Fibroblast of lung (primary cell): ENCODE measurements at places on chromosomes 6 and 20. TPM values are rescaled to one million over a fixed set of nuclear protein-coding genes. Genes with fewer than 3 reads are reported as not detected.
A peak's percentile ranks its signal among the peaks of the same experiment; 100 is the strongest.

- no peak for DNase-seq
Observed at GRCh38 chr6:148545901-148546300, 200.9 kb upstream of the UST start.

GRCh38 chr20:53828682-53829254, 235.1 kb upstream of the ZNF217 start:
- DNase-seq: peak; percentile 93

DNA sequence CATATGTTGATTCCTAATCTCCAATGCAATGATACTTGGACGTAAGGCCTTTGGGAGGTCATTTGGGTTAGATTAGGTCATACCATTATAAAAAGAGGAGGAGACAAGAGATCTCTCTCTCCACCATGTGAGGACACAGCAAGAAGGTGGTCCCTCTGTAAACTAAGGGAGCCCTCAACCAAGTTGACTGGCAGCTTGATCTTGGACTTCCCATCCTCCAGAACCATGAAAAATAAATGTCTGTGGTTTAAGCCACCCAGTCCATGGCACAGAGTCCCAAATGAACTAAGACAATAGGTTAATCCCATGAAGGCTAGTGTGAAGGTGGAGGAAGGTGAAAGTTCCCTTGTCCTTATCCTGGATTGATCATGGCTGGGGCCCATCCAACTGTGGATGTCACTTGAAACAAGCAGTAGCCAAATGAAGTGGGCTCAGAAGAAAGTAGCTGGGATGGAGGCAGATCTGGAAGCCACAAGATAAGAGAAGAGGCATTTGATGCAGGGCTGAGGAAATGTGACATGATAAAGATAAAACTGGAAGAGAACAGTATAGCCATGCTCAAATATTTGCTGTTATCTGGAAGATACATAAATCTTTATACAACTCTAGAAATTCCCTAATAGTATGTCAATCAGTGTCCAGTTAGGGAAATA, 99.9 kb downstream of the BANF2 start:
- DNase-seq: no peak

Gene PHACTR3
- not detected in 2 replicates for total RNA-seq

DNA sequence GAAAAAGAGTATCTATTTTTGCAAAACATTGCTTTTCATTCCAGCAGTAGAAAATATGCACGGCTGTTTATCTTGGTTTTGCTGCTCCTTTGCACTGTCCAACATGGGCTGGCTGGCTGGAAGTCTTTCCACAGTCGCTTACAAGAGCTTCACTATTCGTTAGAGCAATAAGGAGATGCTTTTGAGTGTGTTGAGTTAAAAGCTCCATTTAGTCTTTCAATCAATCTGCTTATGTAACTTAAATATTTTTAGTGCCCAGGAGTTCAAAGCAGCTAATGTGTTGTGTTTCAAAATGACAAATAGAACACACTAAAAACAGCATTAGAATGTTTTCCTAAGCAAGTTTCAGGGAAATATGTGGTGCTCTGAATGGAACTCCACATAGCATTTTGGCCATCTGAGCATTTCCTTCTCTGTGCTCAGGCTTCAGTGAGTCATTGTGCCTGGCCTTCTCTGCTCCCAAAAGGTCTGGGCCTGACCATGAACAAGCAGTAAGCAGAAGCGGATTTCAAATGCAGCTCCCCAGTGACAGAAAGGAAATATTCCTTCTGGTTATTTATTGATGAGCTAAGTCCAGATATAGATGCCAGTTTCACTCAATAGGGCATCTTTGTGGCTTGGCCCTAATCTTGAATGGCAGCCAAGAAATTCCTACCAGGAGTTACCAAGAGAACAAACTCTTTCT, 580.3 kb downstream of the TENT5A start:
- peak; percentile 89 for DNase-seq

Gene PSORS1C2
- total RNA-seq: not detected in 2 replicates

DNA sequence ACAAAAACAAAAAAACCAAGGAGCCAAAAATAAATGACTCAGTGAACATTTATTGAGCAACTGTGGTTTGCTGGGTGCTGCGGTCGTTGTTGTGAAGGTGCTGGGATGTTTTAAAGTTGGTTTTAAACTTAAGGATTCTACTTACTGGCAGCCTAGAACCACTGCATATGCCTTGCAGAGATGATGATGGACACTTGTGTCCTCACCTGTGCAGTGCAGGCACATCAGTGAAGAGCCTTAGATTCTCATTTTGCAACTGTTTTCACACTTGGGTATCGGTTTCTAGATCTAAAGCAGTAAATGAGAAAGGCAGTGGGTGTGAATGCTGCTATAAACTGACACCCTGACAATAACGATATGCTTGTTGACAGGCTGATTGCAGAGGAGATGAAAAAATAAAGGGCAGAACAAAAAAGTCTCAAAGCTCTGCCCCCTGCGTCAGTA, 68.8 kb downstream of the UTRN start:
- DNase-seq: no peak

GRCh38 chr20:48789781-48790472, 37.9 kb downstream of the PREX1 start:
- DNase-seq: no peak

Gene CAP2
- total RNA-seq: 2.6 and 8.6 TPM in 2 replicates

DNA sequence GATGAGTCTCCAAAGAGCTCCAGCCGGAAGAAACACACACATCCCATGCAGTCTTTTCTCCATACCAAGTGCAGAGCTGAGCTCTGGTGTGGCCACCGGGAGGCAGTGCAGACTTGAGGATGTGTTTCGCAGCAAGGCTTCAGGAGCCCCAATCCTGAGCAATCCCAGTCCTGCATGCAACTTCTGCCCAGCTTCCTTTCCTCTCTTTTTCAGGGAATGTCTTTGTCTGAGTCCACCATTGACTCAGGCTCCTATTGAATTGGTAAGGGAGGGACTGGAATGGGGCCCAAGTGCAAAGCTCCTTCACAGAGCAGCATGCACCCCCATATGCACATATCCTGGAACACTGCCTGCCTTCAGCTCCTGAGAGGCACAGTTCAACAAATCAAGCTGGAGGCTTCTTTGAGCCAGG, 50.5 kb upstream of the ASIP start:
- peak; percentile 79 for DNase-seq

GRCh38 chr20:10660661-10661060, 13.1 kb downstream of the JAG1 start:
- DNase-seq: no peak

- no peak for DNase-seq
Observed at GRCh38 chr20:48069596-48069995, 284.3 kb upstream of the SULF2 start.

Gene CST2
- total RNA-seq: not detected in 2 replicates

GRCh38 chr6:157649311-157650260, 173.5 kb upstream of the SNX9 start:
- DNase-seq: no peak

Gene MYB
- total RNA-seq: under 0.01 TPM in 1 of 2 replicates, not detected in the other

DNA sequence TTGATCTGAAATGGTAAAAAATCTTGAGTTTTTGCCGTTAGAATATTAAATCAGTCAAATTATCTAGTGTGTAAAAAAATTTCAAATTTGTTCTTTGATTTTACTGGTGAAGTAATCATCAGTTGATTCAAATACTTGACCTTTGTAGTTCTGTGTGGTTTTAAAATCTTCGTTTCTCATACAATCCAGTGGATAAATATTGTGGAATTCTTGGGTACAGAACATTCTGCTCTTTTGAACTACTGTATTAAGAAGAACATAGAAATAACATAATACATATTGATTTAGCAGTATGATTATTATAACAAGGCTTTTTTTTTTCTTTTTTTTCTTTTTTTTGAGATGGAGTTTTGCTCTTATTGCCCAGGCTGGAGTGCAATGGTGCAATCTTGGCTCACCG, 491.8 kb downstream of the CD109 start:
- DNase-seq: no peak

DNA sequence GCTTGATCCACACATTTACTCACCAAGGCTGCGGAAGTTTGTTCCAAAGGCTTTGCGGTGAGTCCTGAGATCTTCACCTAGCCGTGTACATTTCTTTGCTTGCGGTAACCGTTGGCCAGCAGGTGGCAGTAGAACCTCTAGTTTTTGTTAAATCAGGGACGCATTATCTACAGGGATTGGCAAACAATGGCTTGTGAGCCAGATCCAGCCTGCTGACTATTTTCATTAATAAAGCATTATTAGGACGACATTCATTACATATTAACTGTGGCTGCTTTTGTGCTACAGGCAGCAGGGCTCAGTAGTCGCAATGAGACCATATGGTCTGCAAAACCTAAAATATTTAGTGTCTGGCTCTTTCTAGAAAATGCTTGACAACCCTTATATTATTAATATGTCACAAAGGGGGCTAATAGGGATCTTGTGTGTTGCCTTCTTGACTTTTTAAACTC, 174.1 kb downstream of the DOK5 start:
- peak; percentile 81 for DNase-seq

DNA sequence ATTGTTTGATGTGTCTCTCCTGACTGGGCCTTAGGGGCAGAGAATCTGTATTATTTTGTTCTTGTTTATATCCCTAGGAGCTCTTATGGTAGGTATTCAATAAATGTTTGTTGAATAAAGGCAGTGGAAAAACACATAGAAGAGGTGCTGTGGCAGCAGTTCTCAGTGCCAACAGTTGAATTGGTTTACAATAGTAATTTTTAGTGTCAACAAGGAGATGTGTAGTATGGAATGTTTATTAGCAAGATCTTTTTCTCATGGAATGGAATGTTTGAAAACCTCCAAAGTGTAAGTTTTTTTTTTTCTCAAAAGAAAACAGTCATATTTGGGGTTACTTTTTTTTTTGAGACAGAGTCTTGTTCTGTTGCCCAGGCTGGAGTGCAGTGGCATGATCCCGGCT, 28.0 kb downstream of the ASXL1 start:
- peak; percentile 7 for DNase-seq

Gene PPIL6
- total RNA-seq: 5.0 and 8.5 TPM in 2 replicates

Gene PACRG
- 0.26 and 0.66 TPM in 2 replicates for total RNA-seq

Gene GPANK1
- total RNA-seq: 15.0 and 17.2 TPM in 2 replicates

GRCh38 chr20:33569802-33570391, 80.0 kb downstream of the CBFA2T2 start:
- DNase-seq: no peak

Gene HCRTR2
- total RNA-seq: not detected in 2 replicates

Gene LHFPL5
- not detected in 2 replicates for total RNA-seq

Gene SLC17A3
- total RNA-seq: not detected in 2 replicates

GRCh38 chr6:142845143-142845571, 99.8 kb downstream of the HIVEP2 start:
- peak; percentile 50 for DNase-seq

- no peak for DNase-seq
Observed at GRCh38 chr6:110946498-110946897, 12.0 kb upstream of the GTF3C6 start.

DNA sequence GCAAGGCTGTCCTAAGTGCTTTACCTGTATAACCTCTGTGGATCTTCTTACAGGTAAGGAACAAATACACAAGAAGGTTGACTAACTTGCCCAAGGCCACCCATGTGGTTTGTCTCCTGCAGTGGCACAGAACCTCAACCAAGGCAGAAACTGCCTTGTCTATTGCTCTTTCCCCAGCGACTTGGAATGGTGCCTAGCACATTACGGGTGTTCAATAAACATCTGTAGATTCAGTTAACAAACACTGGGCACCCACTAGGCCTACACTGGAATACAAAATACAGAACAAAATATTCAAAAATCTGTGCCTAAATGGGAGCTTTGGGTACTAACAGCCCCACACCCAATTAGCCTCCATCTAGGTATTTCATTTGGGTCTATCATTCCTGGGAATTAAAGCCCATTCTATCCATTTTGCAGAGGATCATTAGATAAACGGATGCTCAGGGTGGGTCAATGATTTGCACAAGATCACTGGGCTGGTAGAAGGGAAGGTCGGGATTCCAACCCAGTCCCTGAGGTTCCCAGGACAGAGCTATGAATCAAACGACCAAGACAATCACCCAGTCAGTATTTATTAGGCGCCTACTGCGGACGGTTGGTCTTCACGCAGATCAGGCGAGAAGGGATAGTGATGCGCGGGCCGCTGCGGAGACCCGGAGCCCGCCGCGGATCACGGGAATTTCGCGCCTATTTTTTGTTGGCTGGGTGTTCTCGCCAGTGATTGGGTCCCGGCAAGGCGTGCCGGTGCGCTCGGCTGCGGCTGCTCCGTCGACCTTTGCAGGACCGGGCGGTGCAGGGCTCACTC, at the start of gene STK35:
STK35 (plus strand) TSS at position 771 of the 808 bp plus-strand sequence. CDS start 55 bp downstream, outside the sequence.
- no peak for DNase-seq

GRCh38 chr6:113065611-113066010, 718.5 kb downstream of the RFPL4B start:
- peak; percentile 52 for DNase-seq

Gene CNR1
- total RNA-seq: under 0.01 TPM in 1 of 2 replicates, not detected in the other
